ENCODE measurements at places on chromosomes 12 and 14.

DNA sequence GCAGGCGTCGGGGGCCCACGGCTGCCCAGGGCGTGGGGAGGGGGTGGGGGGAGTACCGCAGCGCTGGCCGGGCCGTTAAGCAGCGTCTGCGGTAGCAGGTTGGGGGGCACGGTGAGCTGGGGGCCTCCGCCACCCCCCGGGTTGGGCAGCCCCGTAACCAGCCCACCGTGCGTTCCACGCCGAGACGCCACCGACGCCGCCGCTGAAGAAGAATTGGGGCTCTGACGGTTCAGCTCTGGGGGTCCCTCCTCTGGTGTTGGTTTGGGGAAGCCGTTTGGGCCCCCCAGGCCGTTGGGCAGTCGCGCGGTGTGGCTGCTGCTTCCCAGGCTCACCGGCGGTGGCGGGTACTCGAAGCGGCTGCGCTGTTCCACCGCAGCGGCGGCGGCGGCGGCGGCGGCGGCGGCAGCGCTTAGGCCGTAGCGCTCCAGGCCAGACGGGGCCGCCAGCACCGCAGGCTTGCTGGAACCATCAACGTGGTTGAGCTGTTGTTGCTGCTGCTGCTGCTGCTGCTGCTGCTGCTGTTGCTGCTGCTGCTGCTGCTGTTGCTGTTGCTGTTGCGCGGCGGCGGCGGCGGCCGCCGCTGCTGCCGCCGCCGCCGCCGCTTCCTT lies 1.5 kb downstream of the IRF2BPL start:
- DNase-seq = no peak

DNA sequence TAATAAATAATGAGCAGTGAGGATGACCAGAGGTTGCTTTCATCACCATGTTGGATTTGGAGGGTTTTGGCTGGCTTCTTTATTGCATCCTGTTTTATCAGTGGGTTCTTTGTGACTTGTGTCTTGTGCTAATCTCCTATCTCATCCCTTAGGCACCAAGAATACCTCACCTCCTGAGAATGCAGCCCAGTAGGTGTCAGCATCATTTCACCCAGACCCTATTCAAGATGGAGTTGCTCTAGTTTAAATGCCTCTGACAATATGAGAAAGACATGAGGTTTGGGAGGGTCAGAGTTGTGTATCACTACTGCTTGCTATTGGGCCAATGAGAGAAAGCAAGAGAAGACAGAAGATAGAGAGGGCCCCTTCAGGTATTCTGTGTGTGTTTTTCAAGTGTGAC lies 592.2 kb downstream of the ETNK1 start:
- no peak for DNase-seq

DNA sequence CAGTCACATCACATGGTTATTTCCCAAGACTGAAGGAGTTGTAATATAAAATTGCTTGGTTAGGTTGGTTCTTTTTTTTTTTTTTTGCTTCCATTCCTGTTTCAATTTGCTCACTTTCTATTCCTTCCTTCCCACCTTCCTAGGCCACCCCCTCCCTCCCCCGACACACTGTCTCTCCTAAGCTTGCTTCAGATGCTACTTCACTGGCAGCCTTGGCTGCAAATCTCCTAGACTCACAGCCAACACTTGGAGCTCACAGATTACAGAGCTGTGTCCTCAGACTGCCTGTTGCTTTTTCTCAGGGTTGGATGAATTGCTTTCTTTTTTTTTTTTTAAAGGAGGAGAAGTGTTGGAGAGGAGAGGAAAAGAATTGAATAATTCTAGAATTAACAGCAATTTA lies 77.3 kb upstream of the GRIN2B start:
- no peak for DNase-seq

DNA sequence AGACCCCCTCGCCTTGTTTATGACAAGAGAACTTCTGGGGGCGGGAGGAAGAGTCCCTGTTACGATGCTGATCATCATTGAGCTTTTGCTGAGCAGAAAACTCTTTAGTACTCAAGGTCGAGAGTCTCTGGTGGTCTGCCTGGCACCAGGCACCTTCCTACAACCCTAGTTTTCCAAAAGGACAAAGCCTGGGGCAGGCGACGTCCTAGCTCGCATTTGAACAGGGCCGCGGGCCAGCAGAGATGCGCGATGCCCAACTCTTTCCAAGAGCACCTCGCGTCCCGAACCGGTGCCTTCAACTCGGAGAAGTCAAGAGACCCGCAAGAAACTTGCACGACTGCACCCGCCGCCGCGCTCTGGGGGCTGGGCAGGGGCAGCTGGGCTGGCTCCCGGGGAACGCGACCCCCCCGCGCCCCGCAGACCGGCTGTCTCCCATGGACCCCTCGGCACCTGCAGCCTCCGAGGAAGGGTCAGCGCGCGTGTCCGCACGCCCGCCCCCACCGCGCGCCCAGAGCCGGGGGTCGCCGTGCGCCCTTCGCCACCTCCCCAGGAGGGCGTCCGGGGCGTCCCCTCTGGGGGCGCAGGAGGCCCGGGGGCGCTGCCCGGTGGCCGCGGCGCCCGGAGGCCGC lies 377 bp upstream of the BCL7A start:
- no peak for DNase-seq

DNA sequence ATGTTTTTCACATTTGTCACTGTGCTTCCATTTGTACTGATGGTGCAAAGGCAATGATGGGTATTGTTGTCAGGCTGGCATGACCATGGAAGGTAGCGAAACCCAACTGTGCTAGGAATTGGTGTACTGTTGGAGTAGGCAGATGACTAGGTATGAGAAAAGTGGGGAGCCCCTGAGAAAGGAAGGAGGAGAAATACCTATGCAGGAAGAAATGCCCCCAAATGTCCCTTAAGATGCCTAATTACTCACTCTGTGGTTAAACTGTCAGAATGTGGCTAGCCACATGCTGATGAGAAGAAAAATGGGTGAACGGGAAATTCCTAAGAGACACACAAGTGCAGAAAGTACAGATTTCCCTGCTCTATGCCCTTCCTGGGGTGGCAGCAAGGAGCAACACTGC lies 339.1 kb downstream of the TMEM132D start:
- DNase-seq = no peak

DNA sequence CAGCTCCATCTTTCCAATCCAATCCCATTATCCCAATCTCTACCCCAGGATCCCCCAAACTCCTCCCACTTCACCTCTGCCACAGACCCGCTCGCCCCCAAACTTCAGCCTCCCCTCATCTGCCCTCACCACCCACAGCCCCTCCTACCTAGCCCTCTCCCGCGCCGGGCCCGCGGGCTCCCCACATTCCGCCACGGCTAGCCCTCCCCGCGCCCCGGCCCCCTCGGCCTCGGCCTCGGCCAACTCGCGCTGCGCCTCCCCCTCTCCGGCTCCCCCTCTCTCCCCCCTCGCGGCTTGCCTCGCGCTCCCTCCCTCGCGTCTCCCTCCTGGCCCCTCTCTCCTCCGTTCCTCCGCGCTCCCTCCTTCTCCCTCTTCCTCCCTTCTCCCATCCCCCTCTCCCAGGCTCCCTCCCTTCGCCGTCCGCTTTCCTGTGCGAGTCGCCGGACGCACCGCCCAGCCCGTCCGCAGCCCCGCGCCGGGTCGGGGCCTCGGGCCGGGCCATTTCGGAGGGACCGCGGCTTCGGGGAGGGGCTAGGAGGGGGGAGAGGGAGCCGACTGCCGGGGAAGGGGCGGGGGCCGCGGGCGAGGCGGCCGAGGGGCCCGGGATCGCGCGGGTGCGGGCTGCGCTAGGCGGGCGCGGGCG lies at the start of gene ATN1:
ATN1 (plus strand) TSS at position 581 of the 643 bp plus-strand sequence. CDS start 6,043 bp downstream, outside the sequence.
- DNase-seq = no peak

DNA sequence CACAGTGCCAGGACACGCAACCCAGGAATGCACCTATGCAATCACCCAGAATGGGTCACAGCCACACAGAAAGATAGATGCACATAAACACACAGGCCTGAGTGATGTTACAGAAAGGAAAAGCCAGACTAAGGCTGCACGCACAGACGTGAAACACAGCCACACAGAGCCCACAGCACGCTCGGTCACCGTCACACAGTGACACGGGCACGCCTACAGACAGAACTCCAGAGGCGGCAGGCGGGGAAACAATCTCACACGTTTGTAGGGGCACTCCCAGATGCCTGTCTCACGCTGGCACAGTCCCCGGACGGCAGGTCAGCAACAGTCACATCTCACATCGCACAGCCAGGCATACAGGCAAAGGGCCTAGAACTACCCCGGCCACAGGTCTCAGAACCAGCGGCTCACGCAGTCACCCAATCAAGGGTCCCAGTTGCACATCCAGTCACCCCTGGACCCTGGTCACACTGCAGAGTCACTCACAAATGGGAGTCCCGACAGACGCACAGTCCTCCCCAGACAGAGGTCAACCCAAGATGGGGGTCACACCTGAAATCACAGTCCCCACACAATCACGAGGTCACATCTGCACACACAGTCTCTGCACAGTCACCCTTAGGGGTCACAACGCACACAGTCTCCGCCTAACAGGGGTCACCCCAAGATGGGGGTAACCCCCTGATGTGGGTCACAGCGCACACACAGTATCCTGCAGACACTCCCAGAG lies 790 bp downstream of the SSH1 start:
- peak; percentile 53 for DNase-seq

DNA sequence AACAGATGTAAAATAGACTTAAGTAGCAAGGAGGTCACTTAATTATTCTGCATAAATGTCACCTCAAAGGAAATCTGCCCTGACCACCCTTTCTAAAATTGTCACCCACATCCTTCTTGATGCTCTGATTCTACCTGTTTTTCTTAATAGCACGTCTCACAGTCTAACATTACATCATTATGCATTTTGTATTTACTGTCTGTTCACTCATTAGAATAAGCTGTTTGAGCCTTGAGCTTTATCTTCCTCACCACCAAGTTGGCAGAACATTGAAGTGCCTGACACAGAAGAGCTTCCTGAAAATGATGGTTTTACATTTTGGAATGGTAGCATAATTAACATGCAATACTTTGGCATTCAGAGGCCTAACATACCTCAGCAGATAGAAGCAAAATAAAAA lies 8.8 kb upstream of the TMEM117 start:
- DNase-seq = no peak

DNA sequence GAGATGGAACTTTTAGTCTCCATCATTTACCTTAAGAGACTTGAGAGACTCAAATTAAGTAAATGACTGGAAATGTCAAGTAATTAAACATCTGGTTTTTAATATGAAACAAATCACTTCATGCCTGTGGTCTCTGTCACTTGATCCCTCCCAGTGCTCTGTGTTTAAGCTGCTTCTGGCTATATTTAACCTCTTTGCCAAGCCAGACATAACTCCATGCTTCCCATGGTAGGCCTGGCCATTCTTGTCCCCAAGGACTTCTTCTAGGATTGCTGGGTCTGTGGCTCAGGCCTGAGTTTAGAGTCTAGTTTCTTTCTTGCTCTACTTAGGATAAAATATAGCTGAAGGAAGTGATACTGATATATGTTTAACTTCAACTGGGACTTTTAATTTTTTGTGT lies 1013.6 kb downstream of the FLRT2 start:
- DNase-seq = no peak

- no peak for DNase-seq
These were observed 329.8 kb downstream of the CACNA1C start for GRCh38 chr12:2382370-2383155.

DNA sequence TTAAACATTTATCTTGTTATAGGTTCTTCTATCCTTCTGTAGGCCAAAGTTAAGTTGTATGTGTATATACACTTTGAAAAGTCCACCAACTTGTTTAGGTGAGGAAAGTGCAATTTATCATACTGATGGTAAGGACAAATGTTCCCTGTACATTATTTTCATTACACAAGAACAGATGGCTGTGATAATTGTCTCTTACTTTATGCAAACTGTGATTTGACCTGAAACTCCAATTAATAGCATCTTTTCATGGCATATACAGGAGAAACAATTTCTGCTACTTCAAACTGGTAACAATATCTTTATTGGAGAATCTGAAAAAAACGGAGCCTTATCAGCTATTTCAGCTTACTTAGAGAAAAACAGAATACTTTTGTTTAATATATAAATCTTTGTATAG lies 5.6 kb downstream of the TRIM9 start:
- DNase-seq = no peak

DNA sequence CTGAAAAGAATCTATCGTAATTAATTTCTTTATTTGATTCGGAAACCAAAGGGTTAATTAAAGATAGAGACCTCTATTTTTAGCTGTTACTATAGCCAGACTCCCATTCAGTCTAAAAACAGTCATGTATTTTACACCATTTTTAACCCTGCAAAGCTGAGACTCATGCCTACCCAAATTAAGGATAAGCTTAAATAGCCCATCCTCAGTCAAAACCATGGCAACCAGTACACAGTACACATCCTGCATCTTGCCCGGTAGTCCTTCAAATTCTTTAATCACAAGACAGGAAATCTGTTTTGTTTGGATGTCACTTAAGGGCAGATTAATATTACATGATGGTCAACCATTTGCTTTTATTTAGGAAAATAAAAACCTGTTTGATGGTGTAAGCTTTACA lies 25.5 kb upstream of the KCNK10 start:
- DNase-seq = no peak

DNA sequence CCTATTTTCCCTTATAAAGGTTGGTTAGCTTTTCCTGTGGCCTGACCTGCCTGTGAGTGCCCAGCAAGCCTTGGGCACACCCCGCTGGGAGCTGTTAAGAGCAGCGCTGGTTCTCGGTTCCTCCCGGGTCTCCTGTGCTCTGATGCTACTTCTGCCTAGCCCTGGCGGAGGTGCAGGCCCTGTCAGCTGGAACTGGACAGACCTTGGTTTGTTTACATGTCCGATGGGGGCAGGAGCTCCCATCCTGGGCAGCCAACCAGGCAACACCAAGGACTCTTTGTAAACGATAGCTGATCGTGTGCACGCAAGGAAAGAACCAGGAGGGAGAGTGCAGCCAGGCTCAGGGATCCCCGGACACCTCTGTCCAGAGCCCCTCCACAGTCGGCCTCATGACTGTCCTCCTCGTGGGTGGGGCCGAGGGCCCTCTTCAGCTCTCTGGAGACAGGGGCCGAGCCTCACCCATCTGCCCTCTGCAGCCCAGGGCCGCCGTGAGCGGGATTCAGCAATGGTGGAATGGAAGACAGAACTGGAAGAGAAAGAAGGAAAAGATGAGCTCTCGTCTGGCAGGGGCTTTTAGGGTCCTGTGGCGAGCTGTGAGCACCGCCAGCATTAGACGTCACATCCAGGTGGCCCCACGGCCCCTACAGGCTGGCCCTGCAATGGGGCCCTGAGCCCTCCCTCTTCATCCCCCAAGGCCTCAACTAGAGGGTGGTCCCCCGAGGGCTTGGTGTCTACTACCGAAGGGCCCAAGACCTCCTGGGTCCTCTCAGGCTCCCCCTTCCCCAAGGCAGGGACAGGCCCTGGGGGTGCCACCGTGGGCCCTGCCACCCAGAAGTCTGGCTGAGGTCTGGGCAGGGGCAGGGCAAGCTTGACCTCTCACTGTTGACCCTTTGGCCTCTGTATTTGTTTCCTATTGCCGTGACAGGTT lies 12.3 kb downstream of the TNFAIP2 start:
- DNase-seq = no peak
